ENCODE measurements at places on chromosomes 2 and 18.

DNA sequence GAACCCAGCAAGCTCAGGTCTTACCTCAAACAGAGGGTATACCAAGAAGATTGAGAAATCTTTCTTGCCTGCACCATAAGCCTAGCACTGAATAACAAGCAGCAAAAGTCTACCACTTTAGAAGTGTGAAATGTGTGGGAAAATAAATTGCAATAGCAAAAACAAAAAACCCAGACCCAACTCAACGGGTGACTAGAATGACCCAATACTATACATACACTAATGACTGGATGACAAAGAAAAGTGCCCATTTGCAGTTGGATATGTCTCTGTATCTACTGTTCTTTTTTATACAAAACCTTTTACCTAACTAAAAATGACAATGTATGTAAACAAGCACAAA is 950.6 kb downstream of the TRIB2 start:
- no peak for DNase-seq

DNA sequence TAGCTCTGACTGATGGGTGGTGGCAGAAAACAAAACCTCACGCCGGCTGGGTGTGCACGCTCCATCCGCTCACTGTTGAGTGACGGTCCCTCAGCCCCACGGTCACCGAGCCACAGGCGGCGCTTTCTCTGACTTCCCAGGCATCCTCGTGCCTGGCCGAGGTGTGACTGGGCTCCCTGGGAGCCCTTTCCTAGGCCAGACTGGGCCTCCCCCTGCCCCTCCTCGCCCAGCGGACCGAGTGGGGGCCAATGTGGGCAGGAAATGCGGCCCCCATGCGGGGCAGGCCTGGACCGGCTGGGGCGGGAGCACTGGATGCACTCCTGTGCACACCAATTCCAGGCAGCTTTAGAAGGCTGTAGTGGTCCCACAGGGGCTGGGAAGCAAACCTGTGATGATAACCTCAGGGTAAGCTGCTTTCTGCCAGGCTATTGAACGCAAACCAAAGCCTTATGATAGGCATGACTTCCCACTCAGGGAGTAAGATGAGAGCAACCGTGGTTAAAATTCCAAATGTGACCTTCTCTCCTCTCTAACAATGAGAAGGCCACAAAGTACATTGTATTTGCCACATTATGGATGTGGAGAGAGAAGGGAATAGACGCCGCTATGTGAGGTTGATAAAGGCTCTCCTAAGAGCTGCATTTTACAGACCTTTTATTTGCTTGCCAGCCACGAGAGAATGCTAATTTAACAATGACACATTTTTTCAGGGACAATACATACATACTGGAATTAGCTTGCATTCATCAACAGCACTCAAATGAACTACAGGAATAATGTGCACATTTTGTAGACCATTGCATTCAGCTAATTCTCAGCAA is 83.9 kb upstream of the PGAP1 start:
- no peak for DNase-seq

DNA sequence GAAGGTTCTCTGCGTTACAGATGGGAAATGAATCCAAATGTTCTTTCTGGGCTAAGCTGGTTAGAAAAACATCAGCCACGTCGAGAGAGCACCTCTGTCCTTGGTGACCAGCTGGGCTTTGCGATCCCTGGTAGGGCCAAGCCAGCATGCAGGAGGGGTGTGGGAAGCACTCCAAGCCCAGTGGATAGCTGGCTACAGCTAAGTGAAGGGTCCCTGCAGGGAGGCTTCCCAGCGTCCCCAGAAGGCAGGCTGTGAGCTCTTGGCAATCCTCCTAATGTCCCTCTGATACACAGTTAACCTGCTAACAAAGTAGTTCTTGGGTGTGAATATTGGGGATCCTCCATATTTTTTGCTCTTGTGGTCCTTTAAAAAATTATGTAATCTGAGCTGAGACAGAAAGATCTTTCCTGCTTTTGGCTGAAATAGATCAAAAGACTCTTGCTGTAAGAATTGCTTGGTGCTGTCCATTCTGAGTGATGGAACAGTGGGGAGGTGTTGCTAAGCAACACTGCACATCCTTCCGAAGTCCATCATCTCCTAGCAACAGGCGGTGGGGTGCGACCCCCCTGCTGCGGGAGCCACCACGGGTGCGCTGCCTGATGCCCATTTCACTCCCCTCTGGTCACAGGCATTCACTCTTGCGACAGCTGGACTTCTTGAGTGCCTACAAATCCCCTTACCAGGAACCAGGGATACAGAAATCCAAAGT is 88.5 kb upstream of the UXS1 start:
- no peak for DNase-seq

DNA sequence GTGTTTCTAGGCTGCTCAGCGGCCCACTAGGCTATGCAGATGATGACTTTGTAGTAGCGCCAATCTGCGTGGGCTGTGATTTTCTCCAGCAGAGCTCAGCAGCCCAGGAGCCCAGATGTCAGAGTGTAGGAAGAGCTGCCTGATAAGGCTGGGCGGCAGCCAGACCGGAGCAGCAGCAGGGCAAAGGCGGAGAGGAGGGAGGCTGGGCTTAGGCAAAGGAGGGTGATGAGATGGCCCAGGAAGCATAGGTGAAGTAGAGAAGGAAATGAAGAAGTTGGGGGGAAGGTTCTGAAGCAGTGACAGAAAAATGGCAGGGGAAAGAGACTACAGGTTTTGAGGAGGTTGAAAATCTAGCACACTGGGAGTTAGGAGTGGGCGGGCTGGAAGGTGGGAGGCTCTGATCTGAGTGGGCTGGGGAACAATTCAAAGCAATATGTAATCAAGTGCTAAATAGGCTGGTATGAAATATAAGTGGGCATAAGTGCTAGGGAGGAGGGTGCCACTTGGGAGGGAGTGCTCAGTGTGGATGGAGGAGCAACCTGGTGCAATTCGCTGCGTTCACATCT is 50.6 kb upstream of the STPG4 start:
- no peak for DNase-seq

DNA sequence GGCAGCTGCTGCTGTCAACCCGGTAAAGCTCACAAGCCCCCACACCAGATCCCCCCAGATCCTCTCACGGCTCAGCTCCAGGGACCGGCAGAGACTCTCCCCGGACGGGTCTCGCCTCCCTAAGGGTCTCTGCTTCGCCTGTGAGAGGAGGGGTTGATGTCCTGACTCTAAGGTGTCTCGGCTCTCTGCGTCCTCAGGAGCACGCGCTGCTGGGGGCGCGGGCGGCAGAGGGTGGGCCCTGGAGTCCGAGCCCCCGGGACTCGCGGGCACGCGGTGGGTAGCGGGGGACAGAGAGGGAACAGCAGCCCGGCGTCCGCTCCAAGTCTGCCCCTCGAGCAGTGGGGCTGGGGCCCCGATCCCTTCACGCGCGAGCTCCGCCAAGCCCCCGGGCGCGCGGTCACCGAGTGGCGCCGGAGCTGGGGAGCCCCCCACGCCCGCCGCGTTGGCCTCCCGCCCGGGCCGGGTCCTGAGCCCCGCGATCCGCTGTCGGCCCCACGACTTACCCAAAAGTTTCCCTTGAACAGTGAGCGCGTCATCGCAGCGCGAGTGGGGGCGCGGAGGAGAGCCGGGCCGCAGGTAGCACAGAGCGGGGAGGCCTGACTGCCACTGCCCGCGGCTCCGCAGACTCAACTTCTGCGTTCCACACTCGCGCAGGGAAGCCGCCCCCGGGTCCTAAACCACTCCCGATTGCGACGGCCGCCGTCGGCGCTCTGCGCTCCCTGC is at the start of gene PSTPIP2:
Gene PSTPIP2 (minus strand): TSS at position 608 of the 723 bp plus-strand sequence. CDS start 72 bp downstream, at position 536.
- DNase-seq = peak; percentile 5

DNA sequence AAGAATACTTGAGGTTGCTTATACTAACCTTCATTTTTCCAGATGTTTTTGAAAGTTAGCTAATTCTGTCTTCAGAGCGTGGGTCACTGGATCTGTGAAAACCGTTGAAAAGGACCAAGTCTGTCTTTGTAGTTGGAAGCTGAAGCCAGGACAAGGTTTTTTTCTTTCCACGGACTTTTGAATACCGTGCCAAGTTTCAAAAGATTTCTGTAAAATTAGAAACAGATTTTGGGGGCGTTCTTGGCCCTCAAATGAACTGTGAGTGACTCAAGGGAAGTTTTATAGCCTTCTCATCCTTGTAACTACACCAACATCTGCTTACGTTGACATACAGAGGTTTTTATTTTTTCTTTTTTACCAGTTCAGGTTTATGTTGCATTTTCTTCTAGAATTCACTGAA is at the start of gene FAP:
Gene FAP (minus strand): TSS at position 152 of the 400 bp plus-strand sequence. CDS start 118 bp downstream, at position 34.
- no peak for DNase-seq

DNA sequence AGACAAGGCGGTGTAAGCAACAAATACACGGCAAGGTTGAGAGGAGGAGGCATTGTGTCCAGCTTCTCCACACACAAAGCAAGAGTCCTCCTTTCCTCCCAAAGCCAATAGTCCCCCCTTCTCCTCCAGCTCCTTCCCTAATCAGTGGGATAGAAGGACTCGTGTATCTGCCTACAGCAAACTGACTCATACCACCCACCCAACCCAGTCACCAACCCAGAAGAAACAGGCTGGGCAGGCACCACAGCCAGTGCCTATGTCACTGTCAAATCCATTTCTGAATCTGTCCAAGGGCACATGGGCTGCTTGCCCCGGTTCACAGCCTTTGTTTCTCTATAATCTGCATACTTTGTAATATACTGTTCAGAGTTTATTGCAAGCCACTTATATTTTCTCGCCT is 19.2 kb upstream of the NMS start:
- DNase-seq = no peak

DNA sequence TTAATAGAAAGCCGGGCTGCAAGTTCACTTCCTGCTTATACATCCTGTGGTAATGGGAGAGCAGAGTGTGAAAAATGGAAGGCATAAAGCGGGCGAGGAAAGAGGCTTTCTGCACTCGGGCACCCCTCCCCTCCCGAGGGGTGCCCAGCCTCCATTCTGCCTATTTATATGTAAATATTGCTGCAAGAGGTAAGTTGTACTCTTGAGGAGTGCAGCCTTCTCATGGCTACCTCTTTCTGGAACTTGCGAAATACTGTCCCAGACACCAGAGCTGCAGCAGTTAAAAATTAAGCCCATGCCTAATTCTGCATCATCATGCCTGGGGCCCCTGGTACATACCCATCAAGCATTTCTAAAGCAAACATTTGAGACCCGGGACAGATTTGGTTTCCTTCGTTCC is 156.0 kb downstream of the GBX2 start:
- no peak for DNase-seq

- no peak for DNase-seq
Measured at GRCh38 chr2:159635006-159635789, 18.9 kb upstream of the BAZ2B start.

DNA sequence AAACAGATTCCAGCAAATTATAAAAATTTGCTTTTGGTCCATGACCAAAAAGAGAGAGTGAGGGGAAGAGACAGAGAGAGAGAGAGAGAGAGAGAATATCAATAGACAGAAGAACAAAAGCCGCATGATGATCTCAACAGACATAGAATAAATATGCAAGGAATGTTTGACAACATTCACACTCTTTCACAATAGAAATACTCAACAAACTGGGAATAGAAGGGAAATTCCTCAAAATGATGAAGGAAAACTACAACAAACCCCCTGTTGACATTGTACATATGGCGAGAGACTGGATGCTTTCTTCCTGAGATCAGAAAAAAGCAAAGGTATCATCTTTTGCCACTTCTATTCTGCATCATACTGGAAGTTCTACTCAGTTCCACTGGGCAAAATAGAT is 309.7 kb downstream of the RAD51AP2 start:
- DNase-seq = no peak

DNA sequence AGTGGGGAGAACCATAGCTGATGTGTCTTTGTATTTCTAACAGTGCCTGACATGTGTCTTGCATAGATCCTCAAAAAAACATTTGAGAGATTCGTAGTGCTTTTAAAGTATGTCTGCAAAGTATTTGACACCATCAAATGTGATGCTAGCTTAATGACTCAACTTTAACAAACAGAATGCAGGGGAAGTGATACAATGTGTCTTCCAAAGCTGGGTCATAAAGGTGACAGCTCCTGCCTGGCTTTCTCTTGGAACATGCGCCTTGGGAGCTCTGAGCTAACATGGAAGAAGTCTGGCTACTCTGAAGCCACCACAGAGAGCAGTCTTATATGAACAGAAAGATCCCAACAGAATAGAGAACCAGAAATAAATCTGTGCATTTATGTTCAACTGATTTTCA is 78.2 kb downstream of the C1D start:
- no peak for DNase-seq

Measured in cortex of kidney (tissue), 1 donor.